ENCODE measurements at places on chromosomes 11 and 22. TPM values are rescaled to one million over a fixed set of nuclear protein-coding genes. Genes with fewer than 3 reads are reported as not detected.

B4GALNT4 gene
- total RNA-seq = 64.6 TPM

LRRC32 gene
- total RNA-seq = 43.7 TPM

RBM7 gene
- 50.5 TPM for total RNA-seq

MRPL49 gene
- total RNA-seq = 42.6 TPM

RIN1 gene
- total RNA-seq = 8.5 TPM

Measured in astrocyte (in vitro differentiated cells and primary cell).